ENCODE measurements at places on chromosomes 2 and 18. TPM values are rescaled to one million over a fixed set of nuclear protein-coding genes. Genes with fewer than 3 reads are reported as not detected.

DNA sequence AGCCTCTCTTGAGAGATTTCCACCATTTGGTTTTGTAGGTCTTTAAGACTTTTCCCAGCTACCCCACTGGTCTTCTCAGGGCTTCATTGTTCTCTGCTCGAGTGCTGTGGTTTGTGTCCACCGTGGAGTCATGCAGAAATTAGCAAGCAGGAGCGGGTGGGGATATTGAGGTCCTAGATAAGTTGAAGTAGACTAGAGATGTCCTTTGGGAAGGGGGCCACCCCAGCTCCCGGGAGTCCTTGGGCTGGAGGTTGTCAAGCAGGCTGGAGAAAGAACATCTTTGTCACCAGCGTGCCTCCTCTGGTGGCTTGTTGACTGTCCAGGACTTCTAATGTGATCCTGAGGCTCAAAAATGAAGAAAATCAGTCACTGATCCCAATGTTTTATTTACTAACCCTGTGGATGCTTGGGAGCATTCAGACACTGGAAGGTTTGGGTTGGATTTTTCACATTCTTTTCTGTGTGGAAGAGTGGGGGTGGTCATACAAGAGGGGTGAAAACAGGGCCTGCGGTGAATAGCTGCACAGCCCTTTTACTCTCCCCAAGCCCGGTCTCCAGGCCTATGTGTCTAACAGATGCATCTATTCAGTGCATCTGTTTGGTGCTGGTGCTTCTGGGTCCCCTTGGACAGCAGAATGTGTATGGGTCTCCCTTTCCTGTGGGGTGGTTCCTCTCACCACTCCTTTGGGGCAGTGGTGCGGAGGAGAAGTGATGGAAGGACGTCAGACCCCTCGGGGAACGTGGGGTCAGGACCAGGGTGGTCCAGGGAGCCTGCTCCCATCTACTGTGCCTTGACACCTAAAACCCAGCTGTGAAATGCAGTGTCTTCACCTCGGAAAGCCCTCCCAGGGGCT lies 208.1 kb downstream of the KLHL29 start:
- H3K27me3 ChIP-seq = no peaks in the 10 kb centered on the region
- H3K27ac ChIP-seq = no peak overlapping the region

GRCh38 chr2:10322973-10323372 lies 20.3 kb downstream of the HPCAL1 start:
- 0 out of 2 replicates have a peak, but pooled peaks cover under 1% of the 10 kb centered on the region for H3K4me1 ChIP-seq
- DNase-seq = no peak
- H3K27ac ChIP-seq = no peak overlapping the region
- no peaks in the 10 kb centered on the region for H3K36me3 ChIP-seq
- H3K27me3 ChIP-seq = no peaks in the 10 kb centered on the region

DNA sequence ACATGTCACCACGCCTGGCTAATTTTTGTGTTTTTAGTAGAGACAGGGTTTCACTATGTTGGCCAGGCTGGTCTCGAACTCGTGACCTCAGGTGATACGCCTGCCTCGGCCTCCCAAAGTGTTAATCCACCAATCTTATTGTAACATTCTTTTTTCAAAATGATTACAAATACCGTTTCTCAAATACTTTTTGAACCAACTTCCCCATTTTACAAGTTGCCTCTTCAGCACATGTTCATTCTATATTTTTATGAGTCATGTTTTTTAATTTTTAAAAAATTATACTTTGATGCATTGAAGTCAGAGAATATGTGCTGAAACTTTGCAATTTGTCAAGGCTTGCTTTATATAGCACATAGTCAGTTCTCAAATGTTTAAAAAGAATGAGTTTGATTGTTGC lies 58.2 kb downstream of the QPCT start:
- no peaks in the 10 kb centered on the region for H3K27me3 ChIP-seq
- H3K27ac ChIP-seq = no peak overlapping the region
- H3K4me3 ChIP-seq = no peak overlapping the region
- no peak for DNase-seq
- H3K4me1 ChIP-seq = no peaks in the 10 kb centered on the region
- no peaks in the 10 kb centered on the region for H3K36me3 ChIP-seq

GRCh38 chr2:86383844-86384243 lies 46.4 kb upstream of the REEP1 start:
- DNase-seq = no peak
- H3K36me3 ChIP-seq = no peaks in the 10 kb centered on the region
- H3K4me1 ChIP-seq = no peaks in the 10 kb centered on the region
- no peak overlapping the region for H3K27ac ChIP-seq
- no peaks in the 10 kb centered on the region for H3K27me3 ChIP-seq

GRCh38 chr2:10971161-10971887 lies 59.6 kb downstream of the KCNF1 start:
- no peak for DNase-seq
- H3K36me3 ChIP-seq = no peaks in the 10 kb centered on the region
- H3K27ac ChIP-seq = no peak overlapping the region
- no peaks in the 10 kb centered on the region for H3K27me3 ChIP-seq
- H3K4me1 ChIP-seq = no peaks in the 10 kb centered on the region
- no peak overlapping the region for H3K4me3 ChIP-seq

DNA sequence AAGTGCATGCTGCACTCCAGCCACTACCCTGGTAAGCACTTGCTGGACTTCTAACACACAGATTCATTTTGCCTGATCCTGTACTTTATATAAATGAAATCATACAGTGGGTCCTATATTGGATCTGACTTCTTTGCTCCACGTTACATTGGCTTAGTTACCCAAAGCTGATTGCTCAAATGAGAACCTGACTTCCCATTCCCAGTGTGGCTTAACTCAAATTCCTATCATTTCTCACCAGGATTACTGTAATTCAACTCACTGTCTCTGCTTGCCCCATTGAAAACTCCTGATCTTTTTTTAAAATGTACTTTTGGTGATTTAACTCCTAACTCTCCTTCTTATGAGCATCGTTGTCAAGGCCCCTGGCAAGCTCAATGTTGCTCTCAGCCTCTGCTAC lies 1.4 kb downstream of the RSAD2 start:
- H3K4me3 ChIP-seq = no peak overlapping the region
- no peak overlapping the region for H3K27ac ChIP-seq
- H3K4me1 ChIP-seq = peaks cover 10% of the 10 kb centered on the region
- DNase-seq = no peak

GRCh38 chr18:66616523-66616983 lies 12.7 kb upstream of the CDH19 start:
- H3K4me1 ChIP-seq = no peaks in the 10 kb centered on the region
- H3K36me3 ChIP-seq = no peaks in the 10 kb centered on the region
- H3K27me3 ChIP-seq = no peaks in the 10 kb centered on the region

DNA sequence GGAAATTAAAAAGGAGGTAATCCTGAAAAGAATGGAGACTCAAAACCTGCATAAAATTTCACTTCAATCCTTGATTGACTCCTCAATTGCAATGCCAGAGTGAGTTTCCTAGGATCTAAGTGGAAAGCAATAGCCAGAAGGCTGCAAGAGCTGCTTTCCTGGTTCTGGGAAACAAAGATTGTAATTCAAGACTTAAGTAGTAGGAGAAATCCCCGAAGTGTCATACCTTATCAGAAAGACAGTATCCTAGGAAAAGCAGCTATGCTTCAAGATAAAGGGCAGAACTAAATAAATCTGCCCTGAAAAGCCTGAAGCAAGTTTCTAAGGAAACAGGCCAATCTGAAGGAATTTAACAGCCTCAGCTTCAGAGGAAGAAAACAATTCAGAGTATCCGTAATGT lies 390.2 kb downstream of the DSC3 start:
- H3K27me3 ChIP-seq = no peaks in the 10 kb centered on the region
- DNase-seq = no peak
- no peaks in the 10 kb centered on the region for H3K4me1 ChIP-seq
- H3K27ac ChIP-seq = no peak overlapping the region
- H3K4me3 ChIP-seq = no peak overlapping the region

DNA sequence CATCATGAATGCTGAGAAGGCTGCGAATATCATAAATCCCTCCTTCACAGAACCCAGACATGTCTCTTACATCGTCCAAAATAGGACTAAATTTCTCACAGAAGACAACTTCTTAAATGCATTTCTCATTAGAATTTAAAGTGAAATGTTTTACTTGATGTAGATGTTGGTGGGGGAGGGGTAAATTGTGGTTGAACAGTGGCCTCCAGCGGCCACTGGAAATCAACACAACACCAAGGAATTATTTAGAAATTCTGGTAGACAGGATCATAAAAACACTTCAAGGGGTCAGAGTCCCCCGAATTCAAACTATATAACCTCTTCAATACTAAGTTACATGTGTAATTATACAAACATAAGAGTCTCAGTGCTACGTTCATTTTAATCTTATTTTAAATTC lies 135.9 kb downstream of the ABCA12 start:
- no peak overlapping the region for H3K4me3 ChIP-seq
- H3K27me3 ChIP-seq = no peaks in the 10 kb centered on the region
- H3K4me1 ChIP-seq = no peaks in the 10 kb centered on the region
- no peak overlapping the region for H3K27ac ChIP-seq
- H3K36me3 ChIP-seq = no peaks in the 10 kb centered on the region

DNA sequence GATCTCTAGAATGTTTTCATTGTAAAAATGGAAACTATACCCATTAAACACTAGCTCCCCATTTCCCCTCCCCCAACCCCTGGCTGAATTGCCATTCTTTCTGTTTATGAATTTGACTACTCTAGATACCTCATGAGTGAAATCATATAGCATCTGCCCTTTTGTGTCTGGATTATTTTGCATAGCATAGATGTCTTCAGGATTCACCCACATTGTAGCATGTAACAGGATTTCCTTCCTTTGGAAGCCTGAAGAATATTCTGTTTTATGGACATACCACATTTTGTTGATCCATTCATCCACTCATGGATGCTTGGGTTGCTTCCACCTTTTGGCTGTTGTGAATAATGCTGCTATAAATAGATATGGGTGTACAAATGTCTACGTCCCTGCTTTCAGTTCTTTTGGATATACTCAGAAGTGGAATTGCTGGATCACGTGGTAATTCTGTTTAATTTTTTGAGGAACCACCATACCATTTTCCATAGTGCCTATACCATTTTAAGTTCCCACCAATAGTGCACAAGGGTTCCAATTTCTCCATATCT lies 7.7 kb upstream of the ASB1 start:
- no peak for DNase-seq
- no peak overlapping the region for H3K27ac ChIP-seq
- no peak overlapping the region for H3K4me3 ChIP-seq
- no peaks in the 10 kb centered on the region for H3K4me1 ChIP-seq

DNA sequence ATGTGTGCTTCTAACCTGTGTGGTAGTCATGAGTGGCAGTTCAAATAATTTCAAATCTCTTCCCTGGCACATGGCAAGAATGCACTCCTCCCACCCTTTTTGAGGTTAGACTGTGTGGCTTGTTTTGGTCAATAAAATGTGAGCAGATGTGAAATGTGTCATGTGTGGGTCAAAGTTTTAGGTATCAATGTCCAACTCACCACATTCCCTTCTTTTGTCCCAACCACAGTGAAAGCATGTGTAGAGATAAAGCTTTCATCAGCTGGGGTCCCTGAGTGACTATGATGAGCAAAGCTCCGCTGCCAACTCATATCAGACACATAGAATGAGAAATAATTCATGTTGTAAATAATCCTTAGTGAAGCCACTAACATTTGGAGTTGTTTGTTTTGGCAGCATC lies 118.2 kb downstream of the PAX3 start:
- no peak overlapping the region for H3K4me3 ChIP-seq
- DNase-seq = no peak
- H3K4me1 ChIP-seq = no peaks in the 10 kb centered on the region
- no peaks in the 10 kb centered on the region for H3K36me3 ChIP-seq
- H3K27ac ChIP-seq = no peak overlapping the region
- H3K27me3 ChIP-seq = peaks cover 49% of the 10 kb centered on the region

DNA sequence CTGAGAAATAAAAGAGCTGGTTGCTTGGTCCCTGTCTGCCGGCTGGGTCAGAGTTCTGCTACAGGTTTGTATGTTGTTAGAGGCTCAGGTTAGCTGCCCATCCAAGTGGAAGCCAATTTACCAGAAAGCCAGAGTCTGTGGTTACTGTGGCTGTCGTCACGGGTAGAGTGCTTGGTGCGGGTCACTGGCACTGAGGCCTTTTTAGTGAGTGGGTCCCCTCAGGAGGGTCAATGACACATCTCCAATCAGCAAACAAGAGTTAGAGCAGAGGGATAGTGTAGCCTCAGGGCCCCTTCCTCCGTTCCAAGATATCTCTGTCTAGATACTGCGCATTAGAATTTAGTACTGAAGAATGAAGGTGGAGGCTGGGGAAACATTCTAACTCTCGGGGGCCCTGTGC lies 41.2 kb downstream of the CTIF start:
- no peaks in the 10 kb centered on the region for H3K36me3 ChIP-seq
- H3K4me1 ChIP-seq = no peaks in the 10 kb centered on the region
- no peak overlapping the region for H3K27ac ChIP-seq
- no peak overlapping the region for H3K4me3 ChIP-seq
- DNase-seq = no peak
- no peaks in the 10 kb centered on the region for H3K27me3 ChIP-seq

GRCh38 chr2:198004173-198004572 lies 199.8 kb downstream of the PLCL1 start:
- peaks cover 8% of the 10 kb centered on the region for H3K27me3 ChIP-seq
- H3K36me3 ChIP-seq = no peaks in the 10 kb centered on the region
- no peak for DNase-seq
- no peak overlapping the region for H3K4me3 ChIP-seq

GRCh38 chr2:96870626-96871255 lies 861 bp upstream of the SEMA4C start:
- no peak for DNase-seq
- peaks cover 47% of the 10 kb centered on the region for H3K4me1 ChIP-seq
- H3K27ac ChIP-seq = peak overlapping the region; percentile 93
- H3K27me3 ChIP-seq = no peaks in the 10 kb centered on the region

GRCh38 chr18:52950155-52950554 lies 610.2 kb downstream of the DCC start:
- H3K27me3 ChIP-seq = no peaks in the 10 kb centered on the region
- no peaks in the 10 kb centered on the region for H3K4me1 ChIP-seq
- H3K27ac ChIP-seq = no peak overlapping the region

- no peaks in the 10 kb centered on the region for H3K4me1 ChIP-seq
- no peak for DNase-seq
- H3K27me3 ChIP-seq = no peaks in the 10 kb centered on the region
- no peak overlapping the region for H3K4me3 ChIP-seq
Observed at GRCh38 chr18:6435731-6436130, 21.0 kb upstream of the L3MBTL4 start.

The FIGN gene
- not detected for total RNA-seq

The FN1 gene
- 11.1 TPM for total RNA-seq

The DSG1 gene
- total RNA-seq = not detected

The FBXO15 gene
- 1.1 TPM for total RNA-seq

Measured in HCT116 (cell line).